ENCODE measurements at places on chromosomes 1 and 21.

DNA sequence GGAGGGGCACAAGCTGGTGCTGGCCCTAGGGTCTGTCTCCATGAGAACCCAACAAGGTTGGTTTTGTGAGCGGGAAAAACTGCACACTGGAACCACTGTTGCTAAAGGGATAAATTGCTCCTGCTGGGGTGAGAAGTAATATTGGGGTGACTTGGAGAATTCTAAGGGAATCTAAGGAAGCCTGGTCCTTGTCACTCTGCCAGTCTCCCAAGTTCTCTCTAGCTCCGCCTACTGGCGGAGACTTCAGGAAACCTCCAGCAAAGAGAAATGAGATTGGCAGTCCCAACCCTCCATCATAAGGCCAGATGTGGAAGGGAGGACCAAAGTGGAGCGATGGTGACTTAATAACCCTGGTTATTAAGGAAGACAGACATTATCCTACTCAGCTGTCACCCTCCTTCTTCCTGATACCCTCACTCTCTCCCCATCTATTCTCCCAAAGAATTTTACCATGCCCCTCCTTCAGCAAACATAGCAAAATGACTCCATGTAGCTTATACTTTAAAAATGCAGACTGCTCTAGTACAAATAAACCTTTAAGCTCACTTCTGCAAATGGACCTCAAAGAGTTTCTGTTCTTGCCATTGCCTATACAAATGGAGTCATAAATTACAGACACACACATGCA is 2.7 kb downstream of the LCE1F start:
- DNase-seq: peak; percentile 47

GRCh38 chr1:17893891-17894631 is 138.9 kb downstream of the ACTL8 start:
- DNase-seq: no peak

DNA sequence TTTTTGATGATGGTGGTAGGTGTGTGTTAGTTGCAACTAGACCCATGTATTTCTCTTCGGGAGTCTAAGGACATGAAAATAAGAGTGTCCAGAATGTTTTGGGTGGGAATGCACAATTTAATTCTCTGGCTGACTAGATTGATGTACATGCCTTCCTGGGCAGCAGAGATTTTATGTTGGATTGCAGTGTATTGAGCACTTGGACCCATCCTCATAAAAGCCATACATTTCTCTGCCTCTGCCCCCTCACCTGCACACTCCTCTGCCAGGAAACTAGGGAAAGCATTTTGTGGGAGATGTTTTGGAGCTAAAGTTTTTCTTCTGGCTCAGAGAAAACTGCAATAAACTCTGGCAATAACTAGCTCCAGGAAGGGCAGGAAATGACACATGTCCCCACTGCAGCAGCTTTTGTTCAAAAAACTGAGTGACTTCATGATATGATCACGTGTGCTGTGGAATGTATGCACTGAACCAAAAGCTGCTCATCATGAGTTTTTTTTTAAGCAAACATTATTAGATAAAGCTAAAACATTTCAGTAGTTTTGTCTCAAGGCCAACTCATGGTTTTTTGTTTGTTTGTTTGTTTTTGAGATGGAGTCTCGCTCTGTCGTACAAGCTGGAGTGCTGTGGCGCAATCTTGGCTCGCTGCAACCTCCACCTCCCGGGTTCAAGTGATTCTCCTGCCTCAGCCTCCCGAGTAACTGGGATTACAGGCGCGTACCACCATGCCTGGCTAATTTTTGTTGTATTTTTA is 17.6 kb downstream of the RIT1 start:
- DNase-seq: peak; percentile 95

- peak; percentile 45 for DNase-seq
Measured at GRCh38 chr1:154877370-154877974, 7.4 kb upstream of the KCNN3 start.

GRCh38 chr1:18511874-18512150 is 31.1 kb downstream of the KLHDC7A start:
- no peak for DNase-seq

DNA sequence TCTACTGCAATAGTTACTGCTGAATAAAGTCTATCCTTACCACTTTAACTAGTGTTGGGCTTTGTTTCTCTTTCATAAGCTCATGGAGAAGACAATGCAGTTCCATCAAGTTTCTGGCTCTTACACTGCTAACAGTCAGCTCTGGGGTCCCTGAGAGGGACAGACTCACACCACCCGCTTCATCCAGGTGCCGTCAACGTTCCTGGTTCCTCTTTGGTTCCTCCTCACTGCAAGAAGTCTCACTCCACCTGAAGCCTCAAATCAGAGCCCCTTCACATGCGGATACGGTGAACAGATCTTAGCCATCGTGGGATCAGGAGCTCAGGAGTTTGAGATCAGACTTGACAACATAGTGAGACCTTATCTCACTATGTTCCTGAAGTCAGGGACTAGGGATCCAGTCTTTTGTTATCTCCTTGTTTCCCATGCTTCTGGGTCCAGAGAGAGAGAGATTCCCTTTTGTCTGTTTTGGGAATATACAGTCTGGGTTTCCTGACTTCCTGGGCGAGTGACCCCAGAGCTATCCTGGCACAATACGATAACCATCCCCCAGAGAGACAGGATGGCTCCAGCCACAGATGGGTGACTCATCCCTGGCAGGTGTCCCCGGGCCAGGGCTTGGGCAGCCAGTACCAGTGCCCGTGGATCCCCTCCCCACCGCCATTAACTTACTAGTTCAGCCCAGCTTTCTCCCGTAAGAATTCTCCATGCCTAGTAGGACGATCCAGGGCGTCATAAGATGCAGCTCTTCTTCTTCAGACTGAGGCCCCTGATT is 14.3 kb upstream of the PCP4 start:
- DNase-seq: no peak

GRCh38 chr1:12504601-12505000 is 113.4 kb downstream of the DHRS3 start:
- no peak for DNase-seq

DNA sequence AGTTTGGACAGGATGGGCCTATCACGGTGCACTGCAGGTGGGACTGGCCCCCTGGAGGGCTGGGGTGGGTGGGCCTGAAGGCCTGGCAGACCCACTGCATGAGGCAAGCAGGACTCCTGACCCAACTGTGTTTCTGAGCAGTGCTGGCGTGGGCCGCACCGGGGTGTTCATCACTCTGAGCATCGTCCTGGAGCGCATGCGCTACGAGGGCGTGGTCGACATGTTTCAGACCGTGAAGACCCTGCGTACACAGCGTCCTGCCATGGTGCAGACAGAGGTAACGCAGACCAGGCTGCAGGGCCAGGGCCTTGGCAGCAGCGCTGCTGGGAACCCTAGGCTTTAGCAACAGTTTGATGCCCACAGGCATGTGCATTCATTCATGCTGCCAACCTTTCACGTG is 29.0 kb upstream of the KDM4A start:
- DNase-seq: no peak

- peak; percentile 85 for DNase-seq
Measured at GRCh38 chr1:41662061-41662764, 177.7 kb upstream of the EDN2 start.

GRCh38 chr1:182111496-182111895 is 50.0 kb upstream of the ZNF648 start:
- no peak for DNase-seq

- no peak for DNase-seq
Measured at GRCh38 chr1:85179522-85179921, 21.3 kb downstream of the SYDE2 start.

DNA sequence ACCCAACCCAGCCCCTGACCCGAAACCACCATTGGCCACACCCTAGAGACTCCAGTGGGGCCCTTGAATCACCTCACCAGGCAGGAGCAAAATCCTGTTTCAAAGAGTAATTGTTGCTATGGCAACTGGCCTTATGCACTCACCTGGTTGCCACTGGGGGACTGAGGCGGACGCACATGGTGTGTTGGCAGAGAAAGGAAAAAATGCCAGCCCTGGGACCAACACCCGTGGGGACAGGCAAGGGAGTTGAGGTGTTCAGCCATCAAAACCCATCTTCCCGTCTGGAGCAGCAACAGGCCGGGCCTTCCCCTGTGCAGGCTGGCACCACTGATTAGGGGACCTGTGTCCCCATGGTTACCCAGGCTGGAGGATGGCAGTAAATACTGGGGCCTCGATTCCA is 395.8 kb upstream of the VAMP3 start:
- no peak for DNase-seq

GRCh38 chr21:31158789-31159581 is 120.7 kb upstream of the KRTAP19-8 start:
- DNase-seq: no peak

- peak; percentile 43 for DNase-seq
Measured at GRCh38 chr1:211182746-211183145, 48.8 kb upstream of the KCNH1 start.

GRCh38 chr1:65946960-65947359 is 154.3 kb downstream of the PDE4B start:
- peak; percentile 87 for DNase-seq

- DNase-seq: no peak
Measured at GRCh38 chr21:45525153-45525909, 16.9 kb downstream of the SLC19A1 start.

DNA sequence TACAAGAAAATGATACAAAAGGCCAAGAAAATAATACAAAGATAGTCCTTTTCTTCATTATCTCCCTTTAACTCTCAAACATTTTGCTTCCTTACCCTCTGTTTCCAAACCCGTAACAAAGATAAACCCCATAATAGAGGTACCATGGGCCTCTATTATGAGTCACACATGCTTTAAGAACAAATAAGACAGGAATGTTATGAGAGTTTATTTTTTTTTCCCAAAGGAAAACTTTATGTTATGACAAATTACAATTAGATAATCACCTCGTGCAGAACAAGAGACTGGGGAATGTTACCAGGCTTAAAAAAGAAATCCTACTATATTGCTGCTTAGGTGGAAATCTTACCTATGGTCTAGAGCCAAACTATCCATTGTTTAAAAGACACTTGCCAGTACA is 272.0 kb downstream of the BRINP3 start:
- peak; percentile 69 for DNase-seq

DNA sequence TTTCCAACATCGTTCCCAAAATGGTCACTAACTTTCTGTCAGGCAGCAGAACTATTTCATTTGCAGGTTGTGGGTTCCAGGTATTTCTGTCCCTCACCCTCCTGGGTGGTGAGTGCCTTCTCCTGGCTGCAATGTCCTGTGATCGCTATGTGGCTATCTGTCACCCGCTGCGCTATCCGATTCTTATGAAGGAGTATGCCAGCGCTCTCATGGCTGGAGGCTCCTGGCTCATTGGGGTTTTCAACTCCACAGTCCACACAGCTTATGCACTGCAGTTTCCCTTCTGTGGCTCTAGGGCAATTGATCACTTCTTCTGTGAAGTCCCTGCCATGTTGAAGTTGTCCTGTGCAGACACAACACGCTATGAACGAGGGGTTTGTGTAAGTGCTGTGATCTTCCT is 9.3 kb downstream of the OR2AJ1 start:
- DNase-seq: no peak

GRCh38 chr1:12600335-12600734 is 17.7 kb downstream of the DHRS3 start:
- no peak for DNase-seq

DNA sequence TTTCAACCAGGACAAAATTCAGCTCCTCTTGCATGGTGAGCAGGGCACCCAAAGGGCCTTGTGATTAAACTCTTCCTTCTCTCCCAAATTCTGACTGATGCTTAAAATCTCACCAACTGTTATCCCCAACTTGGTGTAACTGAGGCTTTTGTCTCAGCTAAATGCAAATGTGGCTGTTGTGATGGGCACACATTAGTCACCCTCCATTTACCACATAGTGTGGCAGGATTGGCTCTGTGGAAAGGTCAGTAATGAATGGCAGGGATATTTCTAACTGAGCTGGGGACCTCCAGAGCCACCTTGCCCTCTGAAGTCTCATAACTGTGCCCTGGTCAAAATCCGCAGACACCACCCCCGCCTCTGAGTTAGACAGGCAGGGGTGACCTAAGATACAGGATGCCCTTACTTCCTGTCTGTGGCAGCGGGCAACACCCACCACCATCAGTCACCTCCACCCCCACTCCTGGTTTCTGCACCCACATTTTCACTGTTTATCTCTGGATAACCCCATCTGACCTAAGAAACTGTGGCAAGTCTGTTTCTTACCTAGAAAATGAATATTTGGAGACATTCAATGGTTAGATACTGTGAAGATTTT is 25.4 kb upstream of the RGS16 start:
- no peak for DNase-seq

DNA sequence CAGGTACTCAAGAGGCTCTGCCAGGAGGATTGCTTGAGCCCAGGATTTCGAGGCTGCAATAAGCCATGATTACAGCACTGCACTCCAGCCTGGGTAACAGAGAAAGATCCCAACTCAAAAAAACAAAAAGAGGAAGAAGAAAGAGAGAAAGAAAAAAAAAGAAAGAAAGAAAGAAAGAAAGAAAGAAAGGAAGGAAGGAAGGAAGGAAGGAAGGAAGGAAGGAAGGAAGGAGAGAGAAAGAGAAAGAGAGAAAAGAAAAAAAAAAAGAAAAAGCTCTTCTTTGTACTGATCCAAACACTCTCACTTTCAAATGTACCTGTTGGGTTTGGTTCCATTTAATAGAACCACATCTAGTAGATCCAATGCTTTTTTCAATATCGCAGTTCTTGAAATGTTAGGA is 11.8 kb downstream of the BATF3 start:
- no peak for DNase-seq

DNA sequence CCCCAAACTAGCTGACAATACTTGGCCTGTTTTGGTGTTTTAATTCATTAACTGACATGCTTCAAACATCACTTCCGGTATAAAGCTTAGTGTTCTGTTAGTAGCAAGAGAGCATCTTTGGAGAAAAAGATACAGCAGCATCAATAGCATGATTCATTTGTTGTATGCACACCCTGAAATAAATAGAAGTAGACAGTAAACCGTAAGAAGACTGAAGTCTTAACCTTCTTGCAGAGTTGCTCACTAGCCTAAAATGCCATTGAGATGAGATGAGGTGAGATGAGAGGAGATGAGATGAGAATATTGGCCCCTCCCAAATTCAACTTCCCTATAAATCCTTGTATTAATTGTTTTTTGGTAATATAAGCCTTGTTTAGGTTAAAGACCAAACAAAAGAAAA is 108.8 kb downstream of the TNFSF18 start:
- peak; percentile 74 for DNase-seq

GRCh38 chr1:44407430-44408211 is 2.6 kb downstream of the RNF220 start:
- DNase-seq: no peak

- DNase-seq: no peak
Measured at GRCh38 chr1:43831851-43832250, 101.8 kb upstream of the ARTN start.

GRCh38 chr1:201503397-201504176 is 3.3 kb downstream of the CSRP1 start:
- DNase-seq: peak; percentile 97

GRCh38 chr1:154878371-154879037 is 8.4 kb upstream of the KCNN3 start:
- DNase-seq: peak; percentile 75
